ENCODE measurements at places on chromosomes 7 and 10. TPM values are rescaled to one million over a fixed set of nuclear protein-coding genes. Genes with fewer than 3 reads are reported as not detected.
A peak's percentile ranks its signal among the peaks of the same experiment; 100 is the strongest.

IFIT1B gene
- not detected for total RNA-seq

SLC13A1 gene
- not detected for total RNA-seq

SPDYE16 gene
- not detected for total RNA-seq

NPFFR1 gene
- total RNA-seq: not detected

FAM241B gene
- total RNA-seq: 9.4 TPM

IGF2BP3 gene
- 2.7 TPM for total RNA-seq

PRRT4 gene
- total RNA-seq: 0.14 TPM

ZNF727 gene
- total RNA-seq: not detected

ATOH7 gene
- not detected for total RNA-seq

GRCh38 chr10:103836273-103836672 is 19.1 kb downstream of the SH3PXD2A start:
- no peak for DNase-seq

GRCh38 chr10:55476129-55476528 is 675.1 kb upstream of the PCDH15 start:
- DNase-seq: no peak

DNA sequence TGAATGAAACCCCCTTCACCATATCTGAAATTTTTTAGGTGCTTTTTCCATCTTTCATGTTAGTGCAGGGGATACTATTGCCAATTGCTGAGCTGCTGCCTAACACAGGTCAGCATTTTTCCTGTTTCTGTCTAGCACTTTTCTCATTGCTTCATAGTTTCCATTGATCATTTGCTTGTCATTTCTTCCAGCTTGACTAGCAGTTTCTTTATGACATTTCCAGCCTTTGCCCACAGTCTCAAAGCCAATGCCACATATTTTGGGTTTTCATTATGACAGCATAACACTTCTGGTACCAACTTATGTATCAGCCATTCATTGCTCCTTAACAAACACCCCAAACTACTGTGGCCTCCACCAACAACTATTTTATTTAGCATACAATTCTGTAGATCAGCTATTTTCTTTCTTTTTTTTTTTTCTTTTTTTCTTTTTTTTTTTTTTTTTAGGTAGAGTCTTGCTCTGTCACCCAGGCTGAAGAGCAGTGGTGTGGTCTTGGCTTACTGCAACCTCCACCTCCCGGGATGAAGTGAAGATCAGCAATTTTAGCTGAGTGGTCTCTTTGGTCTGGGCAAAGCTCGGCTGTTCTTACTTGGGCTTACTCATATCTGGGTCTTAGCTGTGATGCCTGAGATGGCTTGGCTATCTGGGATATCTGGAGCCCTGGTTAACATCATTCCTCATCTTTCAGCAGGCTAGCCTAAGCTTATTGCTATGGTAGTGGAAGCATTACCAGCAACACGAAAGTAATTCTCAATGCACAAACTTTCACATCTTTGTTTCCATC is 102.3 kb downstream of the EPC1 start:
- peak; percentile 66 for DNase-seq

DNA sequence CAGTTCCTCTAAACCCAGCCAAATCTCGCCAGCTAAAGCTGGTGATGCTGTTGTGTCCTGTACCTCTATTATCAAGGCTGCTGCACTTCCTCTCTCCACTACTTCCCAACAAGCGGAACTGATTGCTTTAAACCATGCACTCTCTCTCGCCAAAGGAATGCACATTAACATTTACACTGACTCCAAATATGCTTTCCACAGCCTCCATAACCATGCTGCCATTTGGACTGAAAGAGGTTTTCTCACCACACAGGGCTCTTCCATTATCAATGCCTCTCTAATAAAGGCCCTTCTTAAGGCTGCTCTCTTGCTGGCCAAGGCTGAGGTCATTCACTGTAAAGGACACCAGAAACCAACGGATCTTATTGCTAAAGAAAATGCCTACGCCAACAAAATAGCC is 11.4 kb upstream of the LRRC61 start:
- no peak for DNase-seq

- peak; percentile 69 for DNase-seq
Observed at GRCh38 chr10:30436191-30436611, 2.2 kb downstream of the MAP3K8 start.

- no peak for DNase-seq
Observed at GRCh38 chr7:159139639-159140038, 5.0 kb downstream of the VIPR2 start.

DNA sequence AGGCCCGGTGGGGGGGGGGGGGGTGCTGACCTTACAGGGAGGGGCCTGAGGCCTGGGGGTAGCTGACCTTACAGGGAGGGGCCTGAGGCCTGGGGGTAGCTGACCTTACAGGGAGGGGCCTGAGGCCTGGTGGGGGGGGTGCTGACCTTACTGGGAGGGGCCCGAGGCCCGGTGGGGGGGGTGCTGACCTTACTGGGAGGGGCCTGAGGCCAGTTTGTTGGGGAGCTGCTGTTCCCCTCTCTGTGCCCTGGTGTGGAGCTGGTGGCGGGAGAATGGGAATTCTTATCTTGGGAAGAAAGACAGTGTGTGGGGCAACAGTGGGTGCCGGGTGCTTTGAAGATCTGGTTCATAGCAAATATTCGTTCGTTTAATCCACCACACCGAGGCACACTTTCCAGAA is 46.6 kb upstream of the CFAP46 start:
- DNase-seq: no peak

DNA sequence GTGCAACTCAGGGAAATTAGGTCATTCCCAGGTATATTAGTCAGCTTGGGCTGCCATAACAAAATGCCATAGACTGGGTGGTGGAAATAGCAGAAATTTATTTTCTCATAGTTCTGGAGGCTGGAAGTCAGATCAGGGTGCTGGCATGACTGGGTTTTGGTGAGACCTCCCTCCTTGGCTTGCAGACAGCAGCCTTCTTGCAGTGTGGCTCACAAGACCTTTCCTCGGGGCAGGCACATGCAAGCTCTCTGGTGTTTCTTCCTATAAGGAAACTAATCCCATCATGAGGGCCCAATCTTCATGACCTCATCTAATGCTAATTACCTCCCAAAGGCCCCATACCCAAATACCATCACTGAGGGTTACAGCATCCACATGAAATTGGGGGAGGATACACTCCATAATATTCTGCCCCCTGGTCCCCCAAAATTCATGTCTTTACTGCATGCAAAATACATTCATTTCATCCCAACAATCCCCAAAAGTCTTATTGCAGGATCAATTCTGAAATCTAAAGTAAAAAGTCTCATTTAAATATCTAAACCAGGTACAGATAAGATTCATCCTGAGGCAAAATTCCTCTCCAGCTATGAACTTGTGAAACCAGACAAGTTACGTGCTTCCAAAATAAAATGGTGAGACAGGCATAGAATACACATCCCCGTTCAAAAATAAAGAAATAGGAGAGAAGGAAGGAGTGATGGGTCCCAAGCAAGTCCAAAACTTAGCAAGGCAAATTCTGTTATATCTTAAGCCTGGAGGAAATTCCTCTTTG is 17.4 kb upstream of the CBLL1 start:
- peak; percentile 36 for DNase-seq

DNA sequence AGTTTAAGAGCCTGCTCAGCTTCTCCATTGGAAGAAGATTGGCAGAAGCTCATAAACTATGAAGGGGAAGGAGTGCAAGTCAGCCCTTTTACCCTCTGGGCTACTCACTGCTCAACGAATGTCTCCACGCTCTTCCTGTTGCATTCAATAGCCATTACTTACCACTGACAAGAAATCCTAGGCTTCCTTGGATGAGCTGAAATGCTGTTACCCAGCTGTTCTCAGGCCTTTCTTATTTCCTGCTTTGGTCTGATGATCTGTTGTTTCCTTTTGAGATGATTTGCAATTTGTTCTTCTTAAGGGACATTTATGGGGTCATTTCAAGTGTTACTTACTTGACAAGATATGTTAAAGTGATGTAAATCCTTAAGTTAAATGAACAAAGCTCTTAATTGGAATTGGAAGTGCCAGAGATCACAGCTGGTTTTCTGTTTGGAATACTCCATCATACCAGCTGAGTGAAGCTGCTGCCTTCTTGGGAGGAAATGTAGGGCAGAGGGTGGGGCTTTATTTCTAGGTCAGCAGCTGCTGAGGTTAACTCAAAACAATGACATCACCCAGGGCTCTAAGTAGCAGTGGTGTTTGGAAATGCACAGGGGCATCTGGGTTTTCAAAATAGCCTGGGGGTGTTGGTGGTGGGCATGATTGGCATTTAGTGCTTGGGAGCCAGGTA is 170.0 kb downstream of the PRKCQ start:
- peak; percentile 86 for DNase-seq

DNA sequence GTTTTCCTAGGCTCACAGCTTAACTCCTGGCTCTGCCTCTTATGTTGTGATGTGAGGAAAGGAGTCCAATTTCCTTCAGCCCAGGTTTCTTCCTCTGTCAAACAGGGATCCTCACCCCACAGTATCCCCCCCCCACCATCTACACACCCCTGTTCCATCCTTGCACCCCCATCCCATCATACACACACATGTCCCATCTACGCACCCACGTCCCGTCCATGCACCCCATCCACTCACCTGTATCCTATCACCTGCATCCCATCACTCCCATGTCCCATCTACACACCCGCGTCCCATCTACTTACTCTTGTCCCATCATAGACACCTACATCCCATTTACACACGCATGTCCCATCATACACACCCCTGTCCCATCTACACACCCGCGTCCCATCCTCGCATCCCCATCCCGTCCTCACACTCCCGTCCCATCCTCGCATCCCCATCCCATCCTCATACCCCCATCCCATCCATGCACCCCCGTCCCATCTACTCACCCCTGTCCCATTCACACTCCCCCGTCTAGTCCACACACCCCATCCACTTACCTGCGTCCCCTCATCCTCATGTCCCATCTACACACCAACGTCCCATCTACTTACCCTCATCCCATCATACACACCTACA is 117.3 kb downstream of the TRRAP start:
- no peak for DNase-seq

- DNase-seq: peak; percentile 83
Observed at GRCh38 chr7:8436965-8437364, 3.6 kb downstream of the NXPH1 start.

DNA sequence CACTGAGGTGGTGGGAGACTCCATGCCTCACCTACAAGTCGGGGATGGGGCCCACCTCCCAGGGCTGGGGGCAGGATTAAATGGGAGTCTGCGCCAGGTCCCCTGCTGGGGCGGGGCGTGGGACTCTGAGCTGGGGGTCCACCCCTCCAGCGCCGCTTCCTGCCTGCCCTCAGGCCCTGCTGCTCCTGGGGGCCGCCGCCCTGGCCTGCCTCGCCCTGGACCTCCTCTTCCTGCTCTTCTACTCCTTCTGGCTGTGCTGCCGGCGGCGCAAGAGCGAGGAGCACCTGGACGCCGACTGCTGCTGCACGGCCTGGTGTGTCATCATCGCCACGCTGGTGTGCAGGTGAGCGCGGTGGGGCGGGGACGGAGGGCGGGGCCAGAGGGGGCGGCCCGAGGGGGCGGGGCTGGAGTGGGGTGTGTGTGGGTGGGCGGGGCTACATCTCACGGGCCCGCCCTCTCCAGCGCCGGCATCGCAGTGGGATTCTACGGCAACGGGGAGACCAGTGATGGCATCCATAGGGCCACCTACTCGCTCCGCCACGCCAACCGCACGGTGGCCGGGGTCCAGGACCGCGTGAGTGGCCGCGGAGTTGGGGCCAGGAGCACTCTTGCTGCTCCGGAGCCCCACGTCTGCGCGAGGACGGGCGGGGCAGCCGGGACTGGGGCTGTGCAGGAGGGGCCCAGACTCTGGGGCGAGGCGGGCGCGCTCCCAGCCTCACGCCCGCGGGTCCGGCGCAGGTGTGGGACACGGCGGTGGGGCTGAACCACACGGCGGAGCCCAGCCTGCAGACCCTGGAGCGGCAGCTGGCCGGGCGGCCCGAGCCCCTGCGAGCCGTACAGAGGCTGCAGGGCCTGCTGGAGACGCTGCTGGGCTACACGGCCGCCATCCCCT is 15.1 kb downstream of the TTYH3 start:
- DNase-seq: no peak

- no peak for DNase-seq
Observed at GRCh38 chr10:11345224-11346054, 266.0 kb downstream of the USP6NL start.

GRCh38 chr10:34869135-34869836 is 54.2 kb upstream of the PARD3 start:
- DNase-seq: no peak

DNA sequence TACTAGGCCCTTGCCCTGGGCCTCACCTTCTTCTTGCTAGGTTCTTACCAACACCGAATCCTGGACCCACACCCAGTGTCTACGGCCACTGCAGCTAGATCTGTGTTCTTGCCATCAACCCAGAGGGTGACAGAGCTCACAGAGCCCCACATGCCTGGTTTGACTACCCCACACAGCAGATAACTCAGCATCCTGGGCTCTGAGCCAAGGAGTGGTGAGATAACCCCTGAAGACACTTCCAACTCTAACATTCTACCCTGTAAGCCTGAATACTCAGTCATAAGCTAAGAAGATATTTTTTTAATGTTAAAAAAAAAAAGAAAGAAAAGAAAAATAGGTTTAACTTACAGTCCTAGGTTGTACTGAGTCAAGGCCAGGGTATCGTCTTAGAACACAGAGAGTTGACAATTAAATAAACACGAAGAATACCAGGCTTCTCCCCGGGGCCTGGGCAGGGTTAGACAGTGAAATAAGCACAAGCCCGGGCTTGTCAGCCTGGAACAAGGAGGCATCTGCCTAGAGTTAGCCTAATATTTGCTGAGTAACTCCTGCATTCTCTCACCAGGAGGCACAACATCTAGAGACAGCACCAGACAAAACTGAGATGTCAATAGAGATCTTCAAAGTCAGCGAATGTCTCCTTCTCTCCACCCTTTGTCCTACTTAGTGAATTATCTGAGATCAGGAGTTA is 556.5 kb upstream of the LRRN3 start:
- DNase-seq: no peak

DNA sequence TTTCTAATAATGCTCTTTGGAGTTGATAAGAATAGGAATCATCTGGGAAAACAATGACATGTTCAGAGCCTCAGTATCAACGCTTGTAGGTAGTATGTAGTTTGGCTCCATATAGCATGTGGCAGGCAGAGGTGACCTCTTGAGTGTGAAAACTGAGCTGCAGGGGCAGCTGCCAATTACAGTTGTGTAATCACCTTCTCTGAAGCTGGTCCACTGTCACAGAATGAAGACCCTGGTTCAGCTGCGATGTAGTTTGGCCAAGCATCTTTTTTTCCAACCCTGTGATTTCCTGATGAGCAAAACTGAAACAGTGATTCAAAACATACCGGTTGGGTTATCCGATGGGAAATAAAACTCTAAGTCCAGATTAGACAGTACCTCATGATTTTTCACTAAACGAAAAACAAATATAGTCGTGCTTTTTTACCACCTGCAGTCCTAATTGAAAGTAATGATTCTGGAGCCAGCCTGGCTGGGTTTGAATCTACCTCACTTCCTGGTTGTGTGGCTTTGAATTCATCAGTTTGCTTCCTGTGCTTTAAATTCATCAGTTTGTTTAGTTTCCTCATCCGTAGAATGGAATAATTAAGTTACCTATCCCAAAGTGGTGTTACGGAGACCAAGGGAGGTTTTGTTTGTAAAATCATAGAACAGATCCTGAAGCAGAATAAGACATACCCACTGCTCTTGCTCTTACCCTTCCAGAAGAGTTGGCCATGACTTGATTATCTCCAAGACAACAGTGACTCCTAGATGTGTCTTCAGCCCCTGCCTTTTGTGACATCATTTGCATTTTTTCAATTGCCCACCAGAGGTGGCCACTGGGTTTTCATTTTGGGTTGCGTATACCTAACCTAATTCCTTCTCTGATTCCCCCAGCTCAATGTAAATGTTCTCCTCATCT is 87.4 kb downstream of the CELF2 start:
- no peak for DNase-seq

- no peak for DNase-seq
Observed at GRCh38 chr7:10075866-10076265, 897.8 kb upstream of the PHF14 start.

- DNase-seq: no peak
Observed at GRCh38 chr7:121383235-121383910, 12.7 kb downstream of the FAM3C start.

GRCh38 chr7:51973939-51974338 is 657.3 kb upstream of the COBL start:
- DNase-seq: no peak
